ENCODE measurements at places on chromosomes 5 and 9. TPM values are rescaled to one million over a fixed set of nuclear protein-coding genes. Genes with fewer than 3 reads are reported as not detected.
A peak's percentile ranks its signal among the peaks of the same experiment; 100 is the strongest.

Gene ECPAS
- 96.6 TPM for total RNA-seq

- DNase-seq, result no peak
Measured at GRCh38 chr9:12880406-12881015, 105.7 kb downstream of the LURAP1L start.

GRCh38 chr9:12166518-12166917, 526.7 kb upstream of the TYRP1 start:
- DNase-seq, result no peak

Gene MEIKIN
- total RNA-seq, result not detected

DNA sequence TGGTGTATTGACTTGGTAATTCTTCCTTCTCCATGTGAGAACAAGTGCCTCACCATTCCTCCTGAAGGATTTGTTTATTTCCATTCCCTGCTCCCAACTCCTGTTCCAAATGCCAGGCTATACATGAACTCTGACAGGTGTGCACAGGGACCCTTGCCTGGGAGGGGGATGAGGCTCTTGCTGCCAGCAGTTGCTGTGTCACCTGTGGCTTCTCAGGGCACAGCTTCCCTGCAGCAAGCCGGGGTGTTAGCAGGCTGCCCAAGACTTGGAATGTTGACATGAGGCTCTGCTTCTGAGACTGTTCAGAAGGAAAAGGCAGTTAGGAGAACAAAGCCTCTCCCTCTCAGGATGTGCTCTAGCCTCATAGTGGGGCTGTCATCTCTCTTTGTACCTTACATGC, 131.3 kb downstream of the DOCK2 start:
- no peak for DNase-seq

DNA sequence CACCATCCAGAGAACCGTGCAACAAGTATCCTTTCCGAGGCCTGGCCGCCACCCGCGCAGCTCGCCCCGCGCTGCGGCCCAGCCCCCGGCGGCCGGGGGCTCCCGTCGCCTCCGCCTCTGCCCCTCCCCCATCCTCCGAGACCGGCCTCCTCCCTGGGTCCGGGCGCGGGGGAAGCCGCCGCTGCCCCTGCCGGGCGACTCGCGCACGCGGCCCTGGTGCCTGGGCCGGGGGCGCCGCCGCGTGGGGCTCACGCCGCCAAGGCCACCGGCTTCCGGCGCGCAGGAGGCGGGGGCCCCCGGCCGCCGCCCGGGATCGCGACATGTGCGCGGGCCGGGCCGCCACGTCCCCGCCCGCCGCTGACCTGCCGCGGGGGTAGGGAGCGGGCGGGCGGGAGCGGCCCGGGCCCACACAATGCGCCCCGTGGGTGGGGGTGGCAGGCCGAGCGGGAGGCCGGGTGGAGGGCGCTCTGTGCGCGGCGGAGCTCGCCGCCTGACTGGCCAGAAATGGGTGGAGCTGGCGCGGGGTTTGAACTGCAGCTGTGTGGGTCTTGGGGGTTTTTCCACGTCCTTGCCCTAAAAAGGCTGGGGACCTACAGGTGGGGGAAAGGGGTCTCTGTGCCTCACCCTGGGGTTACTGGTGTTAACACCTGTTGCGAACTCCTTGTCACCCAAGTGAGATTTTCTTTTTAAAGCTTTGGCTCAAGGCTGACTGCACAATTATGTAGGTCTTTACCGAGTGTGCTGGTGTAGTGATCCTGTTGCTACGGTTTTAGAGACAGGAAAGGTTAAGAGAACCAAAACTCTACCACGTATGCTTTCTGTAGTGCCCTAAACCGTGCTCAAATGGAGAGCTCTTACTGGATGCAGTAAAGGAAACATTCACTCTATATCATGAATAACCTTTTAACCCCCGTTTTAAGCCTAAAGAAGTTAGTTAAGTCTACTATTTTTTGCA, 32.3 kb downstream of the TNPO1 start:
- peak; percentile 88 for DNase-seq

- DNase-seq, result no peak
Measured at GRCh38 chr9:104950838-104951237, 22.9 kb upstream of the ABCA1 start.

GRCh38 chr9:6562201-6562600, 83.3 kb downstream of the GLDC start:
- no peak for DNase-seq

Gene STPG3
- not detected for total RNA-seq

DNA sequence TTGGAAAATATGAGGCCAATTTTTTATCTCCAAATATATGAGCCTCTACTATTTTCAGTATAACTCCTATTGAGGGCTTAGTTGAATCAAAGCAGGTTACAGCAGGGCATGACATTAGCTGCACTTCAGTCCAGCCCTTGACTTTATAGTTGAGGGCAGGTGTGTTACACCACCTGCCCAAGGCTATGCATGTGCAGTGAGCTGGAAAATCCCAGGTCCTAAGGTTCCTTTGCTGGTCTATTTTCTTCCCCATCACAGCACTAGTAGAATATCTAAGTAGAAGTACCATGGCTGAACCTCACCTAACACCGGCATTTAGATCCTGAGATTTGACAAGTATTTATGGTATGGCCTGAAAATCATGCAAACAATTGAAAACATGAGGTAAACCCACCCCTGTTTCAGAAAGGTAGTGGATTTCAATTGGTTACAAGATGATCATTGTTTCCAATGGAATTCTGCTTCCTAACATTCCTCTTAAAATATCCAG, 201.1 kb downstream of the SEMA5A start:
- no peak for DNase-seq

- DNase-seq, result no peak
Measured at GRCh38 chr5:134649163-134649835, 714 bp downstream of the SEC24A start.

Gene CBY3
- not detected for total RNA-seq

Gene LVRN
- total RNA-seq, result 1.5 TPM

Gene GMCL2
- total RNA-seq, result not detected

GRCh38 chr5:171872666-171873065, 87.0 kb downstream of the SMIM23 start:
- no peak for DNase-seq

DNA sequence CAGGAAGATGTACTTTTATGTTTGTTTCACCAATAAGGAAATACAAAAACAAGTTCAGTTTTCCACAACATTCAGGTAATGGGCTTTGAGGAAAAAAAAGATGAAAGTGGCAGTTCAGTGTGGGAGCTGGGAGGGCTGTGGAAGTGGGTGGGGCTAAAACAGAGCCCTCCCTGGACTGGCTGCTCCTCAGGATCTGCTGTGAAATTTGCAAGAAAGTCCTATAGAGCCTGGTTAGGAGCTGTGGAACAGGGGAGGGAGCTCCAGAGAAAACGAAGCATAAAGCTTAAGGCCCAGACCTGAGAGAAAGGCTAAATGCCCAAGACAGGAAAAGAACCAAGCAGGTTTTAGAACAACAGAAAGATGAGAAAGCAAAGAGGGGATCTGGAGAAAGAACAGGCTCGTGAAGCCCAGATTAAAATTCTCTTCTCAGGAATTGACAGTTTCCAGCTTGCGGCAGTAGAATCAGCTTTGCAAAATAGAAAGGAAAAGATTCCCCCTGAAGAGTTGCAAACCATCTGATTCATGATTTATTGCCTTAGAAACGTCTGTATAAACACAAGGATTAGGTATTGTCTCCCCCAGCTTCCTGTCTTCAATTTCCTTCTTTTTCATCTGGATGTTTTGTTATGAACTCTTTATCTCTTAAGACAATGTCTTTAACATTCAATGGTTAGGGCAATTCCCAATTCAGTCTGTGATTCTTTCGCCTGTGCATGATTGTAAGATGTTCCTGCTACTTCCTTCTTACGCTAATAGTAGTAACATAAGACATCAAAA, 26.3 kb upstream of the CRHBP start:
- no peak for DNase-seq

- no peak for DNase-seq
Measured at GRCh38 chr5:131142970-131143617, 22.0 kb downstream of the HINT1 start.

- DNase-seq, result no peak
Measured at GRCh38 chr5:34844999-34845398, 6.0 kb downstream of the TTC23L start.

DNA sequence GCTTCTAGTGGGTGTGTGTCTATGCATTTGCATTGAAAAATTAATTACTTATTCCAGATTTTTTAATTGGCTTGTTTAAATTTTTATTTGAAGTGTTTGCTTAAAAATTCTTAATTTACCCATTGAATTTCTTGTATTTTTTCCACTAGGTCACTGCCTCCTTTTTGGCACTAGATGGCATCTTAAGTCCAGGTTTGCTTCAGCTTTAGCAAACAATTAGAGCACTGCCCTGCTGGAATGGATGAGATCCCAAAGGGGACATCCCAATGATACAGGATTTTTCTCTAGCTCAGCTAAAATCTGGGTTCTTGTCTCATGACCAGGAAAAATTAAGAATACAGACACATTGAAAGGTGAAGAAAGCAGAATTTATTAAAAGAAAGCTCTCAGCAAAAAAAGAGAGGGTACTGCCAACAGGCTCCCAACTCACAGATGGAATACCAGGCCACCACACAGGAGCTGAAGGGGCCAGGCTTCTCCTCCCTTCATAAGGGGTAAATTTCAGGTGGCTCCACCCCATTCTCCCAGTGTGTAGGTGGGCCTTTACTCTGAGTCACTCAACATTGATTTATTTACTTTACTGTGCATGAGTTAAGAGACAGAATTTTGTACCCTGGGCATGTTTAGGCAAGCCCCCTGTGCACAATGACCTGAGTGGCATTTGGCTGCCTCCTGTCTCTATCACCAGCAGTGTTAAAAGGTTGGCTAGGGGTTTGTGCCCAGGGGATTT, 532.4 kb downstream of the ANXA1 start:
- no peak for DNase-seq

DNA sequence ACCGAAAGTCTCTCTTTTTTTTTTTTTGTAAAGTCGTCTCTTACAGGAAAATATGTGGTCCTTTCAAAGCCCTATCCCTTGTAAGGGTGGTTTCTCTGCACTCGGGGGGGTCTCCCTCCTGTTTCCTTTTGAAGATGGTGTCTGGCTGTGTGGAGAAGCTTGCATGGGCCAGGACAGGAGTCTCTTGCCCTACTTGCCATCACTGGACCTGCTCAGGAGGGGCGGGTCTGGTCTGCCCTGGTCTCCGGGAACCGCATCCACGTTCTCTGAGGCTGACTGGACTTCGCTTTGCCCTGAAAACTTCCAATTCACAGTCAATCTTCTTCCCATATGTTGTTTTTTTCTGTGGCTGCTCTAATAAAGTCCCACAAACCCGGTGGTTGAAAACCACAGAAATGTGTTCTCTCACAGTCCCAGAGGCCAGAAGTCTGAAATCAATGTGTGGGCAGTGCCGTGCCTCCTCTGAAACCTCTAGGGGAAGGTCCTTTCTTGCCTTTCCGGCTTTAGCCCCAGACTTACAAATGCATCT, 92.9 kb upstream of the IER5L start:
- peak; percentile 72 for DNase-seq

Gene NEURL1B
- total RNA-seq, result 32.9 TPM

Gene KIF12
- not detected for total RNA-seq

- no peak for DNase-seq
Measured at GRCh38 chr5:111670826-111671492, 86.0 kb downstream of the NREP start.

DNA sequence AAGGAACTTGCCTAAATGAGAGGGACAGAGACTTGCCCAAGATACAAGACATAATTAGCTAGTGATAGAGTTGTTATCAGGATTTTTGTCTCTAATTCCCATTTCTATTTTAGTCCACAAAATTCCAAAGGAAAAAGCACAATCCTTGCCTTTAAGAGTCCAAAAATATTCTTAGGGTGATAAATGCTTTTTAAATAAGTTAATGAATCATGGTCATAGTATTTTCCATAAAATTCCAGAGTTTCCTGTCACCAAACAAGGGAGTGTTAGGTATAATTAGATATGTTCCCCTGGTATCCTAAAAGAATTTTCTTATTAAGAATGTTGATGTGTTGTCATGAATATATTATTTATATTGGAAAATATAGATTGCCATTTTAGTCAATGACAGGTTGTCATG, 21.8 kb upstream of the CEP72 start:
- DNase-seq, result no peak

- DNase-seq, result no peak
Measured at GRCh38 chr5:52657247-52657645, 130.5 kb upstream of the ITGA1 start.

Gene SGCD
- total RNA-seq, result 31.2 TPM

DNA sequence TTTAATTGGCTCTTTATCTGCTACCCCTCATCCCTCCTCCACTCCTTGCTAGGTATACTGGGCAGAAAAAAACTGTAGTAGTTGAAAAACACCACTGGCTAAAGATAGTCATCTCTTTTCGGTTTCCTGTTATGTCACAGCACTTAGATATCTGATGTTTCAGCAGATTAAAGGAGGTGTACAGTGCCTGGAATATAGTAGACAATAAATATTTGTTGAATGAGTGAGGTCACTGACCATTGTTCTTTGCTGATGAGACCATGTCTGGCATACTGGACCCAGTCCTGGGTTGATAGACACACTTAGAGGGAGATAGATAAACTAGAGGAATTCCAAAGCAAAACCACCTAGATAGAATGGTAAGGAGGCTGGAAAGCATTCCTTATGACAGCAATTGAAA, 3.2 kb downstream of the GRPEL2 start:
- DNase-seq, result no peak

GRCh38 chr9:120032639-120033038, 547.3 kb downstream of the CDK5RAP2 start:
- no peak for DNase-seq

DNA sequence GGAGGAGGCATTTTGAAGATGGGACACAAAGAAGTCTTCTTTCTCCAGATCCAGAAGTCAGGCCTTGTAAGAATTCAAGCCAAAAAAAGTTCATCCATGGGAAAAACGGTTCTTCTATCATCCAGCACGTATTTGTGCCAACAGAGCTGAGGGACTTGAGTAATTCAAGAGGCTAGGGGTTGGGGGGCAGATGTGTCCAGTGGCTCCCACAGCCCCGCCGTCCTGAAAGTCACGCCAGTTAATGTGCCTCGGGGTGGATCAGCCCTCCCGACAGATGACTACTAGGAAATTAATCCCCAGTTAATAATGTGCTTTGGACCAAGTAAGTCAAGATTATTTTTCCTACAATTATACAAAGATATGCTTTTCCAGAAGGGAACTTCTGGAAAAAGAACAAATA, 23.4 kb downstream of the NREP start:
- no peak for DNase-seq

- no peak for DNase-seq
Measured at GRCh38 chr5:73391441-73391881, 57.1 kb downstream of the FOXD1 start.

DNA sequence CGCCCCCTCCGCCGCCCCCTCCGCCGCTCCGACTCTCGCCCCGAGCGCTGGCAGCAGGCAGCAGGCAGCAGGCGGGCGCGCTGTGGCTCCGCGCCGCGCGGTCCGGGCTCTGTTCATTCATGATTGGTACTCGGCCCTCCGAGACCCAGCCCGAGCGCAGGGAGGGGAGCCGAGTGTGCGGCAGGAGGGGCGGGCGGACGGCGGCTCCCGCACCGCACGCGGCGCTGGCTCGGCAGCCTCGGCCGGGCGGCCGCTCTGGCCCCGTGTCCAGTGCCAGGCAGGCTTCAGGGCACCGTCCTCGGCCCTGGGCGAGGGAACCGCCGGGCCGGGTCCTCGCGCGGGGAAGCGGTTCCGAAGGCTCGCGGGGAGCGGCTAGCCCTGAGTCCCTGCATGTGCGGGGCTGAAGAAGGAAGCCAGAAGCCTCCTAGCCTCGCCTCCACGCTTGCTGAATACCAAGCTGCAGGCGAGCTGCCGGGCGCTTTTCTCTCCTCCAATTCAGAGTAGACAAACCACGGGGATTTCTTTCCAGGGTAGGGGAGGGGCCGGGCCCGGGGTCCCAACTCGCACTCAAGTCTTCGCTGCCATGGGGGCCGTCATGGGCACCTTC, at the start of gene KCNIP1:
Gene KCNIP1 (plus strand): TSS at position 31 of the 607 bp plus-strand sequence.
- no peak for DNase-seq

- no peak for DNase-seq
Measured at GRCh38 chr5:65382582-65382981, 99.1 kb downstream of the ADAMTS6 start.

- DNase-seq, result no peak
Measured at GRCh38 chr5:67677422-67677970, 480.9 kb upstream of the CD180 start.
